Fibroblast of pulmonary artery (primary cell): ENCODE measurements at places on chromosomes 5 and 9.

GRCh38 chr5:160023007-160023907, 14.3 kb downstream of the TTC1 start:
- no peak for DNase-seq

DNA sequence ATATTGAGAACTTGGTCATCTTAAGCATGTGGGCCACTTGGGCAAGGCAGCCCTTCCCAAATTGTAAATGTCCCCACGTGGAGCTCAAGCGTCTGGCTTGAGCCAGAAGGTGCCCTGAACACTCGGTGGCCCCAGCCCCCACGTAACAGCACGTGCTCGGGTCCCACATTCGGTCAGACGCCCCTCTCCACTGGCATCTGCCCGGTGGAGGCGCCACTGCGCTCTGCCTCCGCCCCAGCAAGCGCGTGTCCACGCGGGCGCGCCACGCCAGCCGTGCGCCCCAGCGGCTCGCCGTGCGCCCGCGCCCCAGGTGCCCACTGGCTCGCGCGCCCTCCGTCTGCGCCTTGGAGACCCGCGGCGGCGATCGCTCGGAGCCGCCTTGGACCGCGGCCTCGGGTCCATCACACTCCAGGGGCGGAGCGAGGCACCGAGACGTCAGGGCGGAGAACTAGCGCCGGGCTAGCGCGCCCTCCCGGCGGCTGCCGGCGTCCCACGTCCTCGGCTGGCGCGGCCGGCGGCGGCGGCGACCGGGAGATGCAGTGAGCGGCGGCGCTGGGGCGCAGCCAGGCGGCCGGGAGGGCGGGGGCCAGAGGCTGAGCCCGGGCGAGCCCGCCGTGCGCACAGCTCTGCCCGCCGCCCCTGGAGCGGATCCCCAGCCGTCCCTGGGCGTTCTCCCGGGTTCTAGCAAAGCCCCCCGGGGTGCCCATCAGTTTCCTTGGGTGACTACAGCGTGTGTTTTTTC, at the start of gene PALM2AKAP2:
TSS of gene PALM2AKAP2 (plus strand) at position 488 of the 742 bp plus-strand sequence. CDS start 291 bp downstream, outside the sequence.
- peak; percentile 60 for DNase-seq

DNA sequence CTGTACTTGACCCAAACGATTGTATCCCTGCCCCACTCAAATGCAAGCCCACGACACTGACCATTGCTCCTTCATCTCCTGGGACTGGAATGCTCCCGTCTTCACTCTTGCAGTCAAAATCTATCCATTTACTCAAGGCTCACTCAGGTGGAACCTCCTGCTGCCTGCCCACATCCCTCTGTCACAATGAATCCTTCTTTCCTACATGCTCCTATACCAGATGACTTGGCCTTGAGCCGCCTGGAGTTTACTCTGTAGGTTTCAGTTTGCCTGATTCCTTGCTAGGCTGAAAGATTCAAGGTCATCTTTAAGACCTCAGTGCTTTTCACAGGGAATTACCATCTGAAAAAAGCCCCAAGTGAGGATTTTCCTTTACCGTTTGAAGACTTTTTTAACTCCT, 264.1 kb downstream of the GLIS3 start:
- DNase-seq, result no peak

GRCh38 chr9:72925126-72925789, 27.6 kb downstream of the ALDH1A1 start:
- DNase-seq, result peak; percentile 94

GRCh38 chr5:66143473-66144073, 527 bp upstream of the SREK1 start:
- DNase-seq, result no peak

GRCh38 chr5:73945505-73945904, 319.5 kb downstream of the ARHGEF28 start:
- no peak for DNase-seq

DNA sequence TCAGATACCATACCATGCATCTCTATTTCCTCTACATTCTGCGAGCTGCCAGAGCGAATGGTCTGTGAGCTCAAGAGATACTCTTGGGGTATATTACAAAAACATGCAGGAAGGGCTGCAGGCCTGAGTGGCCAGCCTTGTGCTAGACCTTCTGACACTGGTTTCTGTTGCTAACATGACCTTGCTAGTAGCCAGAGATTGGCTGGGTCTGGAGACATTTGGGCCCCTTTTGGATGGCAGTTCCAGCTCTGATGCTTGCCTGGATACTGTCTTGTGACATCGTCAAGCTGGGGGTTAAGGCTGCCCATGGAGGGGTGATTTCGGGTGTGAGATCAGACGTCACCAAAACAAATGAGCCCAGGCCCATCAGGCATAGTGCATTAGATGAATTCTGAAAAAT, 56.1 kb upstream of the FSTL4 start:
- no peak for DNase-seq

GRCh38 chr9:82363682-82364081, 375.1 kb downstream of the SPATA31D1 start:
- no peak for DNase-seq
